ENCODE measurements at places on chromosomes 5 and 9.

DNA sequence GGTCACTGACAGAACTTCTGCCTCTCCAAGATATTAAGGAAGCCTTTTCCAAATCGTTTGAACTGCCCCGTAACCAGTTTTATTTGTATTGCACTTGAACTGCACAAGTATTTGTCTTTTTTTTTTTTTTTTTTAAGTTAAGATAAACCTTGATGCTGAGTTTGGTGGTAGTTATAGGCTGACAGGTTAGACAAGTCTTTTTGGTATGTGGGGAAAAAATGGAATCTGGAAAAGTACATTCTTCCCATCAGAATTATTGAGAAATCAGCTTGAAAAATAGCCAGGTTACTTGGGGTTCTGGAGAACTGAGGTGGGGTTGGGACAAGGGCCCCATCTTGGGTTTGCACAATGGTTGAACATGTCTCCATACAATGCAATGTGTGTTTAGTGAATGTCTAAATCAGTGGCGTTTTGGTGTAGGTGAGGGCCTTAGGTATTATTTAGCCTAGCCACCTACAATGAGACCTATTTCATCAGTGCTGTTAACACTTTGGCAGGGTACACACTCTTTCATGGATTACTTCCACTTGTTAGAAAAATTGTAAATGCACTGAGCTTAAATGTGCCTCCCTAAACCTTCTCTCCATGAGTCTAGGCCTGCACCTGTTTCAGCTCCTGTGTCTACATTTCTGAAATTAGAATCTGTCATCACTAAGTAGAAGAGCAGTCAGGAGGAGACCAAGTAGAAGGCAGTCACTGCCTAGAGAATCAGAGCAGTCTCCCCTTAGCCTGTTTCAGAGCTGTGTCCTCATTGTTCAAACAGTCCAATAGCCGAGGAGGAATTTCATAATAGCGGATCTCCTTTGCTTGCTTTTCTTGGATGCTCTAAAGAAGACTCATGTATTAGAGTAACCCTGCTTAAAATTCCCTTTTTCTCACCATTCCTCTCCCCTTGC lies 140.0 kb upstream of the HMHB1 start:
- DNase-seq, result no peak

GRCh38 chr9:125429476-125430160 lies 168.0 kb downstream of the GAPVD1 start:
- DNase-seq, result no peak

- no peak for DNase-seq
These were observed 98.6 kb downstream of the AOPEP start for GRCh38 chr9:94824913-94825610.

GRCh38 chr5:142819825-142820224 lies 49.6 kb downstream of the ARHGAP26 start:
- DNase-seq, result no peak

GRCh38 chr9:113976915-113977314 lies 100.8 kb downstream of the ZNF618 start:
- DNase-seq, result no peak

DNA sequence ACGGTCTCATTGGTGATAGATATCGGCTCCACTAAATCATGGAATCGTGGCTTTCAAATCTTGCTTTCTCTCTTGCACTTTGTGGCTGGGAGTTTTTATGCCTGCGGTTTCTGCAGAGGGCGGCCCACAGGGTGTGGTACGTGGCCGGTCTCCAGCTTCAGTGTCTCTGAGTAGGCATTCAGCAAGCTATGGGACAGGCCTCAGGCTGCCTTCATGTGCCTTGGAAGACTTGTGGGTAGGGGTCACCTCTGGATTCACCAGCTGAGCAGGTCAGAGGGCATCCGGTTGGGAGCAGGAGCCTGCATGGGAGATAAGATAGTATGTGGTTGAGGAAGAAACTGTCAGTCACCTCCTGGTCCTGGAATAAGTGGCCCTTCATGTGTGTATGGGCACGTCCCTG lies 47.7 kb downstream of the AMBP start:
- no peak for DNase-seq

DNA sequence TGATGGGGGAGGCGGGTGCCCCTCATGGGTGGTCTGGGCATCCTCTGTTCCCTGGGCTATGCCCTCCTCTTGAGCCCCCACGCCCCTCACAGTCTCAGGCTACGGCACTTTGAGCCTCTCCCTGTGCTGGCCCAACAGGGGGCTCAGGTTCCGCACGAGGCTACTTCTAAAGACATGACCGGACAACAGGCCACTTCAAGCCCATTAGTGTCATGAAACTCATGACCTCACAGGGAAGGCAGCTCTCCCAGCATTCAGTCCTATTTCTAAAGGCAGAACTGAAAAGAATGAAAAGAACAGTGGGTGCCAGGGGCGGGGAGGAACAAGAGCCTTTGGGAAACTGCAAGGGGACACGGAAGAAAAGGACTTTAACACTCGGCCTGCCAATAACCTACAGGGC lies 45.0 kb downstream of the COL23A1 start:
- DNase-seq, result no peak

DNA sequence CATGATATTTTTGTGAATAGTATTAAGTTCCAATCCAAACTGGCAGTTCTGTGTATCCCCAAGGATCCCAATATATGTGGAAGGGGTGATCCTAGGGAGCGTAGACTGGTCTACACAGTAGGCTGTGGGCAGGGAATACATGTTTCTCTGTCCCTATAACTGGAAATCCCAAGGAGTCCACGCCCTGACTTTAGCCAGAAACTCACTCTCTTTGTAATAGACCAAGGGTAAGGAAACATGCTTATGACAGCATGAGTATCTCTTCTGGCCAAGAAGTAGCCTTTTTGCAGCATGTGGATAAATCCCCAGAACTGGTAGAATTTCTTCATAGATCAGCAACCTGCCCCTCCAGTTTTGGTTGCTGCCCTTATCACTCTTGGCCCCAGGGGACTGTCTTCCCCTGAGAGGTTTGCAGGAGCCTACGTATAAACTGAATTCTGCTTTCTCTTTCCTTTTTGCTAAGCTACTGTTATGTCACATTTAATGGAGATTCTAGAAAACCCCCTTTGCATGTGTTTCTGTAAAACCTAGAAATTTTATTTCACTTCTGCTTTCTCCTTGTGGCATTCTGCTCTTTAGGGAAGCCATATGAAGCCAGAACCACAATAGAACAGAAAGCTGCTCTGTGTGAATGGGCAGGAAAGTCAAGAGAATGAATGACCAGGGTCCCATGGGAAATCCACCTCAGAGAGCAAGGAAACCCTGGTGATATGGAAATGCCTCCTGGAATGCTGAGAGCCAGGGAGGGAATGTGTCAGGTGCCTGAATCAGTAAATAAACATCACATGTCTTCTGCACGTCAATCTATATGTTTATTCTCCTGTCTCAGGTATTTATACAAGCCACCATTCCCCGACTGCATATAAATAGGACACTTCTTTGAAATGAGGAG lies 3.5 kb downstream of the IFNA2 start:
- DNase-seq, result no peak

DNA sequence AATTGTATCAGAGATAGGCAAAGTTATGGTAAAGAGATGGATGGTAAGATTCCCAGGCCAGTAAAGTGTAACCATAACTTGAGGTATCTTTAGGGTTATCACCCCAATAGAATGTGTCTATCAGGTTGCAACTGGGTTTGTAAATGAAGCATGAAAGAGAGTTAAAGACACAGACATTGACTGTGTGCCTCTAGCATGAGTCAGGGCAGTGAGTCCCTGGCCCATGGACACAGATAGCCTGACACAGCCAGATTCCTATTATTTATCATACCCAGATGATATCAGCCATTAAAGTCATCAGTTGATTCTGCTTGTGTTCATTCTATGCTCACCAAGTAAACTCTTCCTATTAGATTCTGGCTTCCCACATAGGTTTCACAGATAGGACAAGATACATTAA lies 33.5 kb upstream of the SNAPC3 start:
- DNase-seq, result no peak

GRCh38 chr5:2901511-2901910 lies 150.0 kb upstream of the IRX2 start:
- no peak for DNase-seq

- no peak for DNase-seq
These were observed 747 bp upstream of the UNC5A start for GRCh38 chr5:176809544-176810080.

DNA sequence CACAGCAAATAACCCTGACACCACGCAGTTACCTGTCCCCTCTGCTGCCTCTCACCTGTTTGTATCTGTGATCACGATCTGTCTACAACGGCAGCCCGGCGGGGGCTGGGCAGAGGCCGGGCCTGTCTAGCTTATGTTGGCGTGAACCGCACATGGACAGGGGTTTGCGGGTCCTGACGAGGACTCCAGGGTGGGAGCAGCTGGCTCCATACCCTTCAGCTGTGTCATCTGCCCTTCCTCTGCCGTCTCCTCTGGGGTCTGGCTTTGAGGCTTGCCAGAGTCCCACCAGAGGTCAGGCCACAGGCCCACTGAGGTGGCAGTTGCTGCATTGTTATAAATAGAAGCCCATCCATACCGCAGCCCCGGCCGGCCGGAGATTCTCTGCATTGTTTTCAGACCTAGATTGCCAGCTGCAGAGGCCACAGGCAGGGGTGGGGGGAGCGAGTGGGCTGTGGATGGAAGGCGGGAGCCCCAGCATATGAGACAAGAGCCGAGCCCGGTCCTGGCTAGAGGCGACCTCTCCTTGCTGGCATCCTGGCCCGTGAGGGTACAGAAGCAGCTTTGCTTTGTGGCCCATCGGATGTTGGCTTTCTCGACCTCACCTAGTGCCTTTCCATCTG lies 37.8 kb downstream of the FAM78A start:
- DNase-seq, result no peak

DNA sequence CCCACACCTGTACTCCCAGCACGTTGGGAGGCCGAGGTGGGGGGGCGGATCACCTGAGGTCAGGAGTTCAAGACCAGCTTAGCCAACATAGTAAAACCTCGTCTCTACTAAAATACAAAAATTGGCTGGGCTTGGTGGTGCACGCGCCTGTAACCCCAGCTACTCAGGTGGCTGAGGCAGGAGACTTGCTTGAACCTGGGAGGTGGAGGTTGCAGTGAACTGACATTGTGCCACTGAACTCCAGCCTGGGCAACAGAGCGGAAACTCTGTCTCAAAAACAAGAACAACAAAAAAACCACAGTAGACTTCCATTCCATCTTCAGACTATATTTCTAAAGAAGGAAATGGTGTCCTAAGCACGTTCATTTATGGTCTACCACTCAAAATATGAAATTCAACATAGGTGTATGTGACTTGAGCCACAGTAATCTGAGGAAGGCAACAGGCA lies 14.2 kb upstream of the SERINC5 start:
- no peak for DNase-seq

Data from forelimb muscle (tissue), 1 donor.